T-helper 17 cell (primary cell): ENCODE measurements at places on chromosomes 5 and 9. TPM values are rescaled to one million over a fixed set of nuclear protein-coding genes. Genes with fewer than 3 reads are reported as not detected.

The RLN2 gene
- 1.3 TPM for total RNA-seq

The C5orf24 gene
- total RNA-seq: 29.5 TPM

DNA sequence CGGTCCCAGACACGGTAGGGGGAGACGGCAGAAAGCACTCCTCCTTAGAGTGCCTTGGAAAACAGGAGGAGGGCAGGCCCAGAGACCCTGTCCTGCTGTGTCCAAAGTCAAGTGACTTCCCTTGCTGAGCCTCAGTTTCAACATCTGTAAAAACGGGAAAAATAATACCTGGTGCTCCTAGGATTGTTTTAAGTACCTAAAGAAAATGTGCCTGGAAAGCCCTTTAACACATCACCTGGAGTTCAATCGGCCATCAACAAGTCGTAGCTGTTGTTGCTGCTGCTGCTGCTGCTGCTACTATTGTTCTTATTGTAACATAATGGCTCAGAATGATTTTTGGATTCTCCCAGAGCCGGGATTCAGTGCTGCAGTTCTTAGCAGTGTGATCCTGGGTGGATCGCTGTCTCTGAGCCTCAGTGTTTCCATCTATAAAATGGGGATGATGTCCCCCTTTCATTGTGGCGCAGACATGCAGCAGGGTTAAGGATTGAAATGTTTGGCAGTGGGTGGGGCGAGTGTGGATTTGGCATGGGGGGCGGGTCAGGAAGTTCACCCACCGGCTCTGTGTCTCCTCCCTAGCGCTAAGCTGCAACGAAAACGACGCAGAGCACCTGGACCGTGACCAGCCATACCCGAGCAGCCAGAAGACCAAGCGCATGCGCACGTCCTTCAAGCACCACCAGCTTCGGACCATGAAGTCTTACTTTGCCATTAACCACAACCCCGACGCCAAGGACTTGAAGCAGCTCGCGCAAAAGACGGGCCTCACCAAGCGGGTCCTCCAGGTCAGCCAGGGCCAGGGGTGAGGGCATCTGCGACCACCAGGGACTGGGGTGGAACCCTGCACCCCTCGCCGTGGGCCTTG, 9.2 kb downstream of the LHX2 start:
- no peak overlapping the region for H3K27ac ChIP-seq
- DNase-seq: no peak
- H3K27me3 ChIP-seq: peaks cover 84% of the 10 kb centered on the region
- H3K4me3 ChIP-seq: no peak overlapping the region

DNA sequence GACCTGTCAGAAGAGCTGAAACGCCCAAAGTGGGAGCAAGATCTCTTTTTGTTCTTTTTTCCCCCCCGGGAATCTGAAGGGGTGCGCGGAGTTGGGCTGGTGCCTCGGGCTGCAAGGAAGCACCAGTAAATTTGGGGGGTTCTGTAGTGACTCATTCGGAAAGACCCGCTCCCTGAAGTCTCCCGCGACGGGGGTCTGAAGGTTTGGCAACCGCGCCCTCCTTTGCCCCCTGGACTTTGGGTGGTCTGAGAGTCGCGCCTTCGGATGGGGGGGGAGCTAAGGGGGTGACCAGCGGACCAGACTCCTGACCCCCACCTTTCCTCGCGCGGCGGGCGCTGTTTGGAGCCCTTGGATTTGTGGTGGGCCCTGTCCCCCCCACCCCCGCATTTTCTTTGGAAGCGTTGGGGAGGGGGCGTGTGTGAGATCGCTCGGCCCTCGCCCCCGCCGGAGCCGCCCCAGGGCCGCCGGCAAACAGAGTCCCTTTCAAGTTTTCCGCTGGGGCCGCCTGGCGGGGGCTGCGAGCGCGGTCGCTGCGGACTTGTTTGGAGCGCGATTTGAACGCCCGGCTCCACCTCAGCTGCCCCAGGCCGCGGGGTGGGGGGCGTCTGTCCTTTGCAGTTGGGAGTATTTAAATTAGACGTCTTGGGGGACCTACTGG, 2.0 kb downstream of the CXXC5 start:
- peak overlapping the region; percentile 91 for H3K4me3 ChIP-seq
- peaks cover 8% of the 10 kb centered on the region for H3K36me3 ChIP-seq
- H3K4me1 ChIP-seq: peaks cover 28% of the 10 kb centered on the region
- H3K27ac ChIP-seq: peak overlapping the region; percentile 57
- DNase-seq: no peak
- H3K27me3 ChIP-seq: peaks cover 56% of the 10 kb centered on the region

The ORM2 gene
- total RNA-seq: not detected

- H3K36me3 ChIP-seq: peaks cover 6% of the 10 kb centered on the region
- H3K4me1 ChIP-seq: peaks cover 28% of the 10 kb centered on the region
- peak overlapping the region; percentile 53 for H3K27ac ChIP-seq
- peak overlapping the region; percentile 21 for H3K4me3 ChIP-seq
- H3K27me3 ChIP-seq: peaks cover 7% of the 10 kb centered on the region
These were observed 117.7 kb downstream of the SLC12A2 start for GRCh38 chr5:128201065-128201926.

The FBP2 gene
- not detected for total RNA-seq

DNA sequence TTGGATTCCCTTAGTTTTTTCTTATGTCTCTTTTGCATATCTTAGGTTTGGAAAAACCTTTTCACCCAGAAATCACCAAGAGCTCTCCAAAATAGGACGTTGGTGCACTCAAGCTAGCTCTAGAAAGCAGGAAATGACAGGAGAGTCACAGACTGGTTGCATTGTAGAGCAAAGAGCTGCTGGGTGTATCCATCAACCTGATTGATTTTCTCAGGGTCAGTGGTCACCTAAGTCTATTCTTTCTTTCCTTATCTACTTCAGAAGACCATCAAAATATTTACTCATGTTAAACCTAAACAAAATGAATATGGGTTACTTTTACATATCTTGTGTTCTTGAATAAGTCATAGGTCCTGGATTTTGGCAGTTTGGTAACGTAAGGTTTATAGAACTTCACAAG, 14.9 kb downstream of the SLC26A2 start:
- peaks cover 22% of the 10 kb centered on the region for H3K4me1 ChIP-seq
- H3K4me3 ChIP-seq: no peak overlapping the region
- H3K36me3 ChIP-seq: peaks cover 10% of the 10 kb centered on the region

The PCDHA5 gene
- total RNA-seq: not detected

DNA sequence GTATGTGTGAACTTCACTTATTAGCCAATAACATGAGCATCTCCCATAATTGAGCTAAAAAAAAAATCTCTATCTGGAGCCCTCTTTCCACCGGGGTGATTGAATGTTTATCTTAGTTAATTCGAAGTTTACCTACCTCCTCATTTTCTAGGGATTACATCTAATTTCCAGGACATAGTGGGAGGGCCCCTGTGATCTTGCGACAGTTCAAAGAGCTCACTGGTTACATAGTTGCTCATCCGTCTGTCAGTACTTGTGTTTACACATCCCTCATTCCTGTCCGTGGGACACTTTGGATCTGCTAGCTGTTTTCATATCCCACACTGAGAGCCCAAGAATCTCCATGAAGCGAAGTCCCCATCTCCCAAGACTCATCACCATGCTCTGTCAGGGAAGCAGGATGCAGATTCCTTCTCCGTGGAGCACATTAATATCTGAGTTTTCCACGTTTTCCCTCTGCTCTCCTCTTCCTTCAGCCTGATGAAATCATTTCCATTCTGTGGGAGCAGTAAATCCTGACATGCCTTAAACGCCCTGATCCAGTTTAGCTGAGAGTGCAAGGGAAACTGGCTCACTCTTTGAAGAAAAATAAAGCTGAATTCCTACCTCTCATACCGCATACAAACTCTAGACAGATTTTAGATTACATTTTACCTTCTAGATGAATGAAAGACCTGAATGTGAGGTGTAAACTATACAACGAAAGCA, 10.2 kb upstream of the SFXN1 start:
- no peak for DNase-seq
- H3K4me1 ChIP-seq: peaks cover 11% of the 10 kb centered on the region
- peaks cover 2% of the 10 kb centered on the region for H3K36me3 ChIP-seq
- no peak overlapping the region for H3K27ac ChIP-seq

DNA sequence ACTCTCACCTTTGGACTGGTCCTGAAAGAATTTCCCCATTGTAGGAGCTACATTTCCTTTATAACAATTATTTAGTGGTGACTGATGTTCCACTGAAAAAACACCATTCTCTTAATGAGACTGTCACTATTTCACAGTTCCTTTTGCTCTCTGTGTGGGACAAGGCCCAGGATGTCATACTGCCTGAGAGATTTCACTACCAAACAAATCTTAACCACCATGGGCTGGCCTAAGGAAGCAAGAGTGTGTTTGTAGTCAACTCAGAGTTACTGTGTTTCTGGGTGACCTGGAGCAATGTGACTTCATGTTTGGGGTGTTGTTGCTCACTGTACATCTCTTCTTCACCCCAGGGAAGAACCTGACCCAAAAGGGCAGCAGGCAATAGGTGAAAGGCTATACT, 50.1 kb upstream of the ZNF608 start:
- H3K36me3 ChIP-seq: no peaks in the 10 kb centered on the region
- H3K27ac ChIP-seq: no peak overlapping the region
- no peaks in the 10 kb centered on the region for H3K27me3 ChIP-seq
- DNase-seq: no peak
- no peaks in the 10 kb centered on the region for H3K4me1 ChIP-seq

- no peaks in the 10 kb centered on the region for H3K4me1 ChIP-seq
- no peak for DNase-seq
- H3K36me3 ChIP-seq: no peaks in the 10 kb centered on the region
- no peak overlapping the region for H3K27ac ChIP-seq
These were observed 31.1 kb downstream of the BAAT start for GRCh38 chr9:101353683-101354082.

DNA sequence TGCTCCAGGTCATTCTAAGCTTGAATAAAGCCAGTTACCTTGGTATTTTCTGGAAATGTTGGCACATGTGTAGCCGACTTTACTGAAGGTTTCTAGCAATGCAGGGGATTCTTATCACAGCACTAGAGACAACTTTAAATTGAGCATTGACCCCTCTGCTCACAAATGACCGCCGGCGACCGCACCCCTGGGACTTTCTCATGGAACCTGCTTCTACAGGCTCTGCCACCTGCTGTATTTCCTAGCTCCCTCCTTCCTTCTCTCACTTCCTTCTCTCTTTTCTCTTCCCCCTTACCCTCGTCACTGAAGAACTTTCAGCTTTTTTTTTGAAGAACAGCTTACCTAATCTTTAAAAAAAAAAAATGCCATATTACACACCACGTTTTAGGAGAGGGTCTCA, 30.9 kb upstream of the DAB2 start:
- no peak overlapping the region for H3K4me3 ChIP-seq
- H3K4me1 ChIP-seq: no peaks in the 10 kb centered on the region
- DNase-seq: no peak
- no peak overlapping the region for H3K27ac ChIP-seq
- H3K36me3 ChIP-seq: peaks cover 6% of the 10 kb centered on the region
- peaks cover 57% of the 10 kb centered on the region for H3K27me3 ChIP-seq

GRCh38 chr5:181042722-181043121, 2.7 kb downstream of the BTNL9 start:
- H3K36me3 ChIP-seq: peaks cover 3% of the 10 kb centered on the region
- peaks cover 6% of the 10 kb centered on the region for H3K4me1 ChIP-seq
- H3K4me3 ChIP-seq: no peak overlapping the region
- peaks cover 52% of the 10 kb centered on the region for H3K27me3 ChIP-seq

DNA sequence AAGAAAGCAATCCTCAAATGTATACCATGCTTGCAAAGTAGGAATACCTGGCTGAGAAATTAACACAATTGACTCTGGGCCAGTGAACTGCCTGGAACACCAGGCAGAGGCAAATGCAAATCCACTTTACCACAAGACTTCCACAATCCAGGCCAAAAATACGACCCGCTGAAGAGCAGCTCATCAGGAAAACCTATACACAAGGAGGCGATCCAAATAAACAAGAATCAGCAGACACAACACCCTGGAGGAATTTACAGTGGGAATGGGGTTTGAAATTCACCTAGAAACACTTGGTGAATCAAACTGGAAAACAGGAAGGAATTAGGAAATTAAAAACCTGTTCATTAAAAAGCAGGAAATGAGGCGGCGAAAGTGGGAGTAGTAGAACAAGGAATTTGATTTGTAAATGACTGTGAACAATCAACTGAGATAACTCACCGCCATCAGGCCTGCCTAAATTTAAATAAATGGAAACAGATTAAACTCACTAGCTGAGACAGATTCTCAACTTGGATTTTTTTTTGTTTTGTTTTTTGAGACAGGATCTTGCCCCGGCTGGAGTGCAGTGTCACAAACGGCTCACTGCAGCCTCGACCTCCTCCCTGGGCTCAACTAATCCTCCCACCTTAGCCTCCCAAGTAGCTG, 15.9 kb downstream of the CMBL start:
- peaks cover 3% of the 10 kb centered on the region for H3K4me1 ChIP-seq
- peaks cover 19% of the 10 kb centered on the region for H3K27me3 ChIP-seq
- H3K4me3 ChIP-seq: no peak overlapping the region
- H3K36me3 ChIP-seq: peaks cover 6% of the 10 kb centered on the region
- H3K27ac ChIP-seq: no peak overlapping the region

- H3K4me1 ChIP-seq: peaks cover 45% of the 10 kb centered on the region
- peaks cover 2% of the 10 kb centered on the region for H3K36me3 ChIP-seq
- H3K27ac ChIP-seq: peak overlapping the region; percentile 99
- no peaks in the 10 kb centered on the region for H3K27me3 ChIP-seq
These were observed 1.0 kb downstream of the AQP3 start for GRCh38 chr9:33446240-33446945.

DNA sequence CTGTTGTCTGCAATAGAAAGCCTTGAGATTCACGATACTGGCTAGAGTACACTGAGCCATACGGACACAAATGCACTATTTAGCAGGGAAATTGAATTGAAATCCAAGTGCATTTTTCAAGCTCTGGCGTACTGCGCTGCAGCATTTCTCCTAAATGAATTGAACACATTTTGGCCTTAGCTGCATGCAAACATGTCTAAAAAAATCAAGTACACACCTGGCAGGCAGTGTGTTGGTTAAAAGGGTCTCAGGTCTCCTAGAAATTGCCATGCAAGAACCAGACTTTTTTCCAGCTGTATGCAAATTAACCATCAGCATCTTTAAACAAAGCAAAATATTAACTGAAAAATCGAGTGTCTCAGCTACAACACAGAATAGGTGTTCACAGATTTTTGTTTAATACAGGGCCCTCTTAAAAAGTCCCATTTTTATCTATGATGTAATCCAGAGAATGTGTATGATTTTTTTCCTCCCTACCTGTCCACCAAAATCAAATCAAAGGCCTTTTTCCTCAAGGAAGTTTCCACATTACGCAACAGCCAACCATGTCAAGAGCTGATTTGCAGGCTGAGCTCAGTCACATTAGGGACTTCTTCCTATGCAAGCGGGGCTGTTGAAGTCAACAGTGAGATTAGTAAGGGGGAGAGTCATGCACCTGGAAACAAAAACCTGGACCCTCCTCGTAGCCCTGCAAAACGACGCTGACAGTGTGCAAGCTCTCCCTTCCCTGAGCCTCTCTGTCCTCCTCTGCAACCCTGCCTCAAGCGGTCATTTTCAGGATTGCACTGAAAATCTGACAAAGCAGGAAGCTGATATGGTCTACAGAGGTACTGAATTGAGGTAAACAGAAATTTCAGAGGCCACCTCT, 14.1 kb upstream of the SFXN1 start:
- peak overlapping the region; percentile 55 for H3K4me3 ChIP-seq
- H3K36me3 ChIP-seq: peaks cover 5% of the 10 kb centered on the region
- peak; percentile 17 for DNase-seq
- peaks cover 27% of the 10 kb centered on the region for H3K27me3 ChIP-seq
- H3K27ac ChIP-seq: no peak overlapping the region
- peaks cover 9% of the 10 kb centered on the region for H3K4me1 ChIP-seq

The CERT1 gene
- total RNA-seq: 37.2 TPM

GRCh38 chr5:32170303-32171151, 3.6 kb downstream of the GOLPH3 start:
- H3K4me1 ChIP-seq: peaks cover 19% of the 10 kb centered on the region
- no peak for DNase-seq
- no peak overlapping the region for H3K4me3 ChIP-seq
- H3K27ac ChIP-seq: peak overlapping the region; percentile 98

The DMRT2 gene
- not detected for total RNA-seq
